ENCODE measurements at places on chromosomes 4 and X. TPM values are rescaled to one million over a fixed set of nuclear protein-coding genes. Genes with fewer than 3 reads are reported as not detected.

GRCh38 chrX:100413229-100413628, 3.2 kb upstream of the PCDH19 start:
- DNase-seq: no peak

- no peak for DNase-seq
Measured at GRCh38 chr4:113835005-113835404, 73.5 kb upstream of the CAMK2D start.

DNA sequence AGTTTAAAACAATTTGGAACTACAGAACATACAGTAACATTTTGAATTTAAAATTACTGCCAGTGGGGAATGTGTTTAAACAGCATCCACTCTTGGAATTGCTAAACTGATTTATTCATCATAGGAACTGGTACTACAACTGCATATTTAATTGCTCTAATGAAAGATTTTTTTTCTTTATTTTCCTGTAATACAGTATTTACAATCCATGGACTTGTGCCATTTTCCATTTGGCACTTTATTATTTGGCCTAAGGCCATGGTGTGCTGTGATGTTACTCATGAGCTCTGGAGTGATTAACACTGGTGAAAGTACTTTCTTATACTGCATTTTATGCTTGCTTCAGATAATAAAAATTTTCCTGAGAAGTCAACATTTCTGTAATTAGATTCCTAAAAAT, 69.7 kb upstream of the NUDT6 start:
- DNase-seq: no peak

DNA sequence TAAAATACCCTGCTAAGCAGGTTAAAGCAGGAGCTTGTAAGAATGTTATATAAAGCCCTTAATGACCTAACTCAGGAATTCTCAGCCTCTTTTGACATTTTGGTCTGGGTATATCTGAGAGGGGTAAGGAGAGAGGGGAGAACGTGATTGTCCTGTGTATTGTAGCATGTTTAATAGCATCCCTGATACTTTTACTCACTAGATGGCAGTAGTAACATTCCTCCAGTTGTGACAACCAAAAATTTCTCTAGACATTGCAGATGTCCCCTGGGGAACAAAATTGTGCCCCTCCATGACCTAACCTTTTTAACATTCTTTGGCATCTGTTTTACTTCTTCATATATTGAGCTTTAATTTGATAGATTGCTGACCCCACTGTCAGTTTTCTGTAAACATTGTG, 17.9 kb downstream of the SMARCA5 start:
- no peak for DNase-seq

- peak; percentile 10 for DNase-seq
Measured at GRCh38 chr4:32519060-32519459, 1798.9 kb downstream of the PCDH7 start.

GRCh38 chrX:118530219-118530911, 34.8 kb downstream of the DOCK11 start:
- no peak for DNase-seq

GRCh38 chr4:3362431-3363287, 69.8 kb downstream of the RGS12 start:
- DNase-seq: no peak

GRCh38 chrX:154029439-154029838, 9.7 kb upstream of the IRAK1 start:
- no peak for DNase-seq

DNA sequence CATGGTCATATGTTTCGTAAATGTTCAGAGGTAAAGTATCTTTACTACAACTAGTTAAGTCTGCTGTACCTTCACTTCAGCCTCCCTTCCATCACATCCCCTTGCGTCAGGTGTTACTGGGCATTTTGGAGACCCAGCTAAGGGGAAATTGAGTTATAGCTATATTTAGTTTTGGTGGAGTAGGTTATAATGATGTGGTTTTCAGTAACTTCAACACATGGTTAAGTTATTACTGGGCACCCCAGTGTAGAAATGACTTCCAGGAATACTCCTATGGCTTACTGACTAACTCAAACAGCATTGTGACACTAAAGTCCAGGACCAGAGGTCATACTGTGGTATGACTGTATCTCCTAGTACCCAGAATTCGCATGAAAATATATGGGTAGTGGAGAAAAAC, 23.4 kb upstream of the ACSL1 start:
- DNase-seq: no peak

GRCh38 chr4:111108153-111108552, 485.3 kb upstream of the PITX2 start:
- no peak for DNase-seq

GRCh38 chr4:106502106-106502699, 133.6 kb upstream of the GIMD1 start:
- peak; percentile 41 for DNase-seq

DNA sequence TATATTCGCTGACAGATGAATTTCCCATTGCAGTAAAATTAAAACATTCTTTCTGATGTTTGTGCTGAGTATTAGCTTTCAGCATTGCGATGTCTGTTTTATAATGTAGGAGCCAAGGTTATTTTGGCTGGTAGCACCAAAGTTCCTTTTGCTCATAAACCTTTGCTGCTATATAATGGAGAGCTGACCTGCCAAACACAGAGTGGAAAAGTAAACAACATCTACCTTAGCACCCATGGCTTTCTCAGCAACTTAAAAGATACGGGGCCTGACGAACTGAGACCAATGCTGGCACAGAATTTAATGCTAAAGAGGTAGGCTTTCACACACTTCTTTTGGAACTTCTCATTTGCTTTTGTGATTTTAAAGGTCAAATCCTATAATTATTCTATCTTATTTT, 46.0 kb downstream of the WDR19 start:
- no peak for DNase-seq

Gene CDS1
- polyA plus RNA-seq: 29.2 TPM

DNA sequence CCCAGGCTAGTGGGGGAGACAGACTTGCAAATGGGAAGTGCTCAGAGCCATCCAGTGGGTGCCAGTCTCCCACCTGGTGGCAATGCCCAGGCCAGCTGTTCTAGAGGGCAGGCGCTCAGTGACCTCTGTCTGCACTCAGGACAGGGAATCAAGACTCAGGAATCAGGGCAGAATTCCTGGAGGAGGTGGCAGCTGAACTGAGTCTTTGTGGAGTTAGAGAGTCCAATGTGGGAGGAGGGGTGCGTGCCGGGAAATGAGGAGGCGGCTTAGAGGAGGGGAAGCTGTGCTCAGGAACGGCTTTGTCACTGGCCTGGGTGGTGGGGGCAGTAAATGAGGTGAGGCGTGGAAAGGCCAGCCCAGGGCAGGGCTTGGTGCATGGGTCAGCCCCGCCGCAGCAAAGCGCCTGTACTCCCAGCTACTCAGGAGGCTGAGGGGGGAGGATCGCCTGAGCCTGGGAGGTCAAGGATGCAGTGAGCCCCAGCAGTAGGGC, 31.3 kb upstream of the SORCS2 start:
- DNase-seq: no peak

Gene CXorf65
- 0.69 TPM for polyA plus RNA-seq

DNA sequence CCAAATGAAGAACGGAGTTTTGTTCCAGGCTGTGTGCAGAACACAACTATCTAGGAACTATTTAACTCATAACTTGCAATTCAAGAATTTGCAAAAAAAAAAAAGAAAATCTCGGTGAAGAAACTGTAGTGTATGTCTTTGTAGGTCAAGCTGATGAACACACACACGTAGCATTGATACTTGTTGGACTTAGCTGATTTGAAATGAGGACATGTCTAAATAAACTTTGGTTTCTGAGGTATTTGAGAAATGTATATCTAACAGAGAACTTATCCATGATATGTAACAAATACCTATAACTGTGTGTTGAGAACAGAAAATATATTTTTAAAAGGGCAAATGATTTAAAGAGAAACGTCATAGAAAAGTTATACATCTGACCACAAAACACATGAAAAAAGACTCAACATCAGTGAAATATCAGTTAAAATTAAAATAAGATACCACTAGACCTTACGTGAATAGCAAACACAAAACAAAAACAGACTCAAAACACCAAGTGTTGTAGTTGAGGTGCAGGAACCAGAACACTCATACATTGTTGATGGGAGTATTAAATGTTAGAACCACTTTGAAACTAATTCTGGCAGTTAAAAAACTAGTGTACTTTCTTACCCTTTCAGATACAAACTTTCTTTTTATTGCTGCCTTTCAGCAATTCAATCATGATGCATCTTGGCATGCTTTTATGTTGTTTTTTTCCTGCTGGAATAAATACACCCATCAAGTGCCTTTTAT, 1535.8 kb upstream of the PCDH10 start:
- no peak for DNase-seq

- DNase-seq: no peak
Measured at GRCh38 chr4:13794819-13795565, 167.5 kb upstream of the BOD1L1 start.

DNA sequence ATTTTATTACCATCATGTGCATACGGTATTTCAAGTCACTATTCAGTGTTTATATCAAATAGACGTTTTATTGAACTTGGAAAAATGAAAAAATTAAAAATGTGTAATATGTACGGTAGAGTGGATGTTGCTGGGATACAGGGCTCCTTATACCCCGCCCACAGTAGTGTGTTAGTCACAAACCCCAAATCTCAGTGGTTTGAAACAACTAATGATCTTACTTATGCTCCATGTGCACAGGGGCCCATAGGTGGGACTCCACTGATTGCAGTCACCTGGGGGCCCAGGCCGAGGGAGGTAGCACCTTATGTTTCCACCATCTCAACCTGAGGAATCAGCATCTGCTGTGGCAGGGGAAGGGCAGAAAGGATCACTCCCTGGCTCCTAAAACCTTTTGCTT, 18.1 kb downstream of the LSM6 start:
- no peak for DNase-seq

DNA sequence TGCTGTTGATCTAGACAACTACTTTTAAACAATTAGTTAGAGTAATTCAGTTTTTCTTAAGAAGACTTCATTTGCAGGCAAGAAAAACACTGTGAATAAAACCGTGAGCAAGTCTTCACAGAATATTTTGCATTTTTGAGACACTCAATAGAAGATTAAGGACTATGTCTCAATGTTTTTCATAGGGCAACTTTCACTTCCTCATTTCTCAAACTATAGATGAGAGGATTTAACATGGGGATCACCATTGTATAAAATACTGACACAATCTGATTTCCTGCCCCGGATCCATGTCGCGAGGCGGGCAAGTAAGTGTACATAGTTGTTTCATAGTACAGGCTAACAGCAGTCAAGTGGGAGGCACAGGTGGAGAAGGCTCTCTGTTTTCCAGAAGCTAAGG, 108.8 kb upstream of the IGSF1 start:
- DNase-seq: no peak

DNA sequence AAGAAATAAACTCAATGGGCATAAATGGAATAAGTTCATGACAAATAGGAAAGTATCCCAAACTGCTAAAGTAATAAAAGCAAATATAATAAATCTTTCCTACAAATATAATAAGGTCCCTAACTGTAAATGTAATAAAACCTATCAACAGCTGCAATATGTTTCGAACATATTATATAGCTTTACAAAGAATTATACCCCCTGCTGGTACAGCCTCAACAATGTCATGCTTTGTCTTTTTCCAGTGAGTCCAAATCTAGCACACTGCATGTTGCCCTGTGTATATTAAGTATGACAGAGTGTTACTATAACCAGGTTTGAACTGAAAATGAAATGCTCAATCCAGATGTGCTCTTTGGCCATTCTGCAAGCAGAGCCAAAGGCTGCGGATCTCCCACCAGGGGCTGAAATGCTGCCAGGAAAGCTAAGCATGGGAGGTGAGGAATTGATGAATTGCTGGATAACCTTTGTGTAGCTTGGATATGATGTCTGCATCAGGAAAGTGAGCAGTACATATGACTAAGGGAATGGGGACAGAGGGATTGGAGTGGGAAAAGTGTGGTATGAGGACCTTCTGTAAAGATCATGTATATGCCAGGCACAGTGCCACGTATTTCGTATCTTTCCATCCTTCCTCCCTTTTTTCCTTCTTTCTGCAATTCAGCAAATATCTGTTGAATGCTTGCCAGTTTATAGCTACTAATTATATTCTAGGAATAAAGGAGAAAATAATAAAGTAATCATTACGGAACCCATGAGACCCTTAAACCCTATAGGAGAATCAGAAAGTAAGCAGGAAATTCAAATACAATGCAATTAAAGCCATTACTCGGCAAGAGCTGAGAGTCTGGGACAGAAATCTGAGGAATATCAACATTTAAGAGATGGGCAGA, 954.6 kb upstream of the LCORL start:
- no peak for DNase-seq

DNA sequence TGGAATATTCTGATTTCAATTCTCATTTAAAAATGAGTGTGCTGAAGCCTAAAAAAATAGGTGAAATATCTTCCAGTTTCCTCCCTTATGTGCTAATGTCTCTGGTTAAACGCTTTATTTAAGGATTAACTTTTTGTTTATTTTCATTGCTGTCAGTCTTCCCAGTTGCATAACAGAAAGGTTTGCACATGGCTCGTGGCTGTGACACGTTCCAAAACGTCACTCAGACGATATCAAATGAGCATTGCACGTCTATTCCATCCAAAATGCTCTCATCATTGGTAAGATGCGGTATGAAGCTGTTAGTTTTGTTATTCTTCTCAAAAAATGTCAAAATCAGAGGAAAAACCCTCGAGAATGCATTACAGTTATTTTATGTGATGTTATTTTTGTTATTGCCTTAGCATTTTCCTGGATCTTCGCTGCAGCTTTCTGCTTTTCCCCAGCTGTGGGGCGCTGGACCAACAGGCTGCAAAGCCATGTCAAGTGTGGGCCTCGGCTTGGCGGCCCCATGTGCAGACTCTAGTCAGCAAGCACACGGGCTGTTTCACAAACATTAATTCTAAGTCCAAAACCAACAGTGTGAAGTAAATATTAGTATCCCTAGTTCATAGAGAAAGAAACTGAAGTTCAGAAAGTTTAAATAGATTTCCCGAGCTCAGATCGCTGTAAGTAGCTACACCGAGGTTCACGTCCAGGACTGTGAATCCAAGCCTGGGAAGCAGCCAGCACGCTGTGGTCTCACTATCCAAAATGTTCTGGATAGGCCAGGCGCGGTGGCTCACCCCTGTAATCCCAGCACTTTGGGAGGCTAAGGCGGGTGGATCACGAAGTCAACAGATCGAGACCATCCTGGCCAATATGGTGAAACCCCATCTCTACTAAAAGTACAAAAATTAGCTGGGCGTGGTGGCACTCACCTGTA, 793.4 kb upstream of the FRG1 start:
- no peak for DNase-seq

Gene NAA11
- not detected for polyA plus RNA-seq

- no peak for DNase-seq
Measured at GRCh38 chrX:46325312-46325877, 219.8 kb downstream of the ZNF674 start.

Measured in right renal cortex interstitium (tissue), 3 donors.